ENCODE measurements at places on chromosomes 2 and 18.

GRCh38 chr2:179812501-179812900 is 48.9 kb downstream of the ZNF385B start:
- DNase-seq = no peak

DNA sequence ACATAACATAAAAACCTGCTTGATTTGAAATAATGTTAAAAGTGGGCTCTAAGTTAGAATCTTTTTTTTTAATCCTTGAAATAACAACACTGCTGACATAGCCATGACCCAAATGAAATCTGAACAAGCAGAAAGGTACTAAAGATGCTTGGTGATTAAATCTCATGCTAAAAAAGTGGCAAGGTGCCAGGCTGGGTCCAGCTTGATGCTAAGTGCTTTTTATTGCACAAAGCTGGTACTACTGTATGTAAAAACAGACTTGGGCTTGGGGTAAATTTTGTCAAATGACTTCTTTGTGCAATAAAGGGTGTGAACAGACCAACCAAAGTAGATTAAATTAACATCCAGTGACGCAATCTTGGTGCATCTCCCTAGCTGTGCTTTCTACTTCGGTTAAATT is 13.4 kb downstream of the BCL11A start:
- peak; percentile 85 for DNase-seq

- no peak for DNase-seq
Observed at GRCh38 chr2:54954158-54954557, 96.1 kb downstream of the RTN4 start.

DNA sequence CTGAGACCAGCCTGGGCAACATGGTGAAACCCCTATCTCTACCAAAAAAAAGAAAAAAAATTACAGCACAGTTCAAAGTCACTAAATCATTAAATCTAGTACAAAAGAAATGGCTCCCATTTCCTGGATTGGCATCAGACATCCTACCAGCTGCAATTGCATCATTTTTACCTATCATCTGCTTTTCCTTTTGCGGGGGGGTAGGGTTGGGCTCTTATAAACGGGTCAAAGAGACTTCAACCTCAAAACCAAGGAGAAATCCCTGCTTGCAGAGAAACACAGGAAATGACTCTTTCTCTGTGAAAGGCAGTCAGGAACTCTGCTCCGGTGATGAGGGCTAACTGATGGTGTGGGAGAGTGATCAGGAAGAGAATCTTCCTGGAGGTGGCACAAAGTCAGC is 45.3 kb upstream of the RFX8 start:
- DNase-seq = no peak

All from DMS79 treated with DMSO at 0.1 percent for 48 hours (cell line).